ENCODE measurements at places on chromosomes 12 and 14.
A peak's percentile ranks its signal among the peaks of the same experiment; 100 is the strongest.

DNA sequence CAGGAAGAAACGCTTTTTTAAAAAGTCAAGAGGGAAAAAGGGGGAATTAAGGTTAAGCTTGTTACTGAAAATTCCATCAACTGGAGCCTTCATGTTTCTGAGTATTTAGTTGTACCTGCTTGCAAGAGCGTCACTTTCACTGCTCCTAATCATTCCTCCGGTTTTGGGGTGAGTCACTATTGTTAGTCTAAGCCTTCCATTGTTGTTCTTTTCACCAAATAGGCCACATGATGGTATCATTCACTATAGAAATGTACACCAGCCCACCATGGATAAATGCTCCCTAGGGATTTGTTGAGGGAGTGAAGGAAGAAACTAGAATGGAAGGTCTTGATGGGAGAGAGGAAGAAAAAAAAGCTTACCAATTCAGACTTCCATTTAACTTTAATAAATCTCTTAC lies 3.0 kb downstream of the IL22 start:
- H3K4me3 ChIP-seq: no peak overlapping the region
- no peaks in the 10 kb centered on the region for H3K36me3 ChIP-seq
- no peak overlapping the region for H3K27ac ChIP-seq
- no peaks in the 10 kb centered on the region for H3K27me3 ChIP-seq

DNA sequence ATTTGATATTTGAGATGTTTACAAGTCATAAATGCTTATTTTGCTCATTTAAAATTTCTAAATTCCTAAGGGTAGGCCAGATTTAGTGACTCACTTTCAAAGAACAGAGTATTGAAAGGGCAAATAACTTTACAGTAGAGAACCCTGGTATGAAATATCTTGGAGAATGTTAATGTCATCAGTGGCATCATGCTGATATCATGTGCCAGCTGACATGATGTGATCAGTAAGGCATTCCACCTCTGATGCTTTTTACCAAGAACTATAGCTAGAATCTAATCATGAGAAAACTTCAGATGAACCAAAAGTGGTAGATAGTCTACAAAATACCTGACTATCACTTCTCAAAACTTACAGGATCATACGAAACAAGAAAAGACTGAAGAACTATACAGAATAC lies 2.9 kb upstream of the FLRT2 start:
- H3K4me1 ChIP-seq: peaks cover 7% of the 10 kb centered on the region
- no peaks in the 10 kb centered on the region for H3K27me3 ChIP-seq
- H3K36me3 ChIP-seq: no peaks in the 10 kb centered on the region
- no peak for DNase-seq
- no peak overlapping the region for H3K4me3 ChIP-seq
- no peak overlapping the region for H3K27ac ChIP-seq

GRCh38 chr14:77707355-77707723 lies 484 bp downstream of the ALKBH1 start:
- no peaks in the 10 kb centered on the region for H3K27me3 ChIP-seq
- peaks cover 38% of the 10 kb centered on the region for H3K36me3 ChIP-seq
- no peak for DNase-seq
- peak overlapping the region; percentile 45 for H3K27ac ChIP-seq
- peaks cover 20% of the 10 kb centered on the region for H3K4me1 ChIP-seq
- H3K4me3 ChIP-seq: peak overlapping the region; percentile 66

- no peaks in the 10 kb centered on the region for H3K4me1 ChIP-seq
- no peak for DNase-seq
- H3K4me3 ChIP-seq: no peak overlapping the region
- no peaks in the 10 kb centered on the region for H3K27me3 ChIP-seq
These were observed 256.6 kb downstream of the NAV3 start for GRCh38 chr12:78087363-78087675.

DNA sequence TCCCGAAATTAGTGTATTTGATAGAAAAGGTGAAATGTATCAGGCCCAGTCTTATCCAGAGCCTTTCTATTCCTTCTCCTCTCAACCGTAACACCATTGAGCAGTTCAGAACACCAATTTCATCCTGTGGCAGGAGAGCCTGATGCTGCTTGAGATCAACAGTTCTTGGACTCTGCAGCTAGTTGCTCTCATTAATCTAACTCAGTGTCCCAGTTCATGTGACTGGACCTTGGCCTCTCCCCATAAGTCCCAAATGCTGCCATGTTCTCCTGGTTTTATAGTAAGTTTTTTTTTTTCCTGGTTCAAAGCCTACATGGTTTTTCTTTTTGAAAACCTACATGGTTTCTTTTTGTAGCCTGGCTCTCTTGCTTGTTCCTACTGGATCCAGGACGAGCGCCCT lies 293.9 kb downstream of the ITPR2 start:
- no peak overlapping the region for H3K4me3 ChIP-seq
- H3K36me3 ChIP-seq: no peaks in the 10 kb centered on the region
- H3K27ac ChIP-seq: no peak overlapping the region
- H3K27me3 ChIP-seq: no peaks in the 10 kb centered on the region

- H3K27me3 ChIP-seq: no peaks in the 10 kb centered on the region
- H3K4me3 ChIP-seq: no peak overlapping the region
- peaks cover 10% of the 10 kb centered on the region for H3K4me1 ChIP-seq
- no peaks in the 10 kb centered on the region for H3K36me3 ChIP-seq
- no peak overlapping the region for H3K27ac ChIP-seq
These were observed 144.3 kb downstream of the MED13L start for GRCh38 chr12:116133149-116133548.

- DNase-seq: no peak
- H3K27ac ChIP-seq: no peak overlapping the region
- H3K4me1 ChIP-seq: no peaks in the 10 kb centered on the region
- H3K27me3 ChIP-seq: no peaks in the 10 kb centered on the region
These were observed 9.9 kb downstream of the PMEL start for GRCh38 chr12:55955800-55956508.

DNA sequence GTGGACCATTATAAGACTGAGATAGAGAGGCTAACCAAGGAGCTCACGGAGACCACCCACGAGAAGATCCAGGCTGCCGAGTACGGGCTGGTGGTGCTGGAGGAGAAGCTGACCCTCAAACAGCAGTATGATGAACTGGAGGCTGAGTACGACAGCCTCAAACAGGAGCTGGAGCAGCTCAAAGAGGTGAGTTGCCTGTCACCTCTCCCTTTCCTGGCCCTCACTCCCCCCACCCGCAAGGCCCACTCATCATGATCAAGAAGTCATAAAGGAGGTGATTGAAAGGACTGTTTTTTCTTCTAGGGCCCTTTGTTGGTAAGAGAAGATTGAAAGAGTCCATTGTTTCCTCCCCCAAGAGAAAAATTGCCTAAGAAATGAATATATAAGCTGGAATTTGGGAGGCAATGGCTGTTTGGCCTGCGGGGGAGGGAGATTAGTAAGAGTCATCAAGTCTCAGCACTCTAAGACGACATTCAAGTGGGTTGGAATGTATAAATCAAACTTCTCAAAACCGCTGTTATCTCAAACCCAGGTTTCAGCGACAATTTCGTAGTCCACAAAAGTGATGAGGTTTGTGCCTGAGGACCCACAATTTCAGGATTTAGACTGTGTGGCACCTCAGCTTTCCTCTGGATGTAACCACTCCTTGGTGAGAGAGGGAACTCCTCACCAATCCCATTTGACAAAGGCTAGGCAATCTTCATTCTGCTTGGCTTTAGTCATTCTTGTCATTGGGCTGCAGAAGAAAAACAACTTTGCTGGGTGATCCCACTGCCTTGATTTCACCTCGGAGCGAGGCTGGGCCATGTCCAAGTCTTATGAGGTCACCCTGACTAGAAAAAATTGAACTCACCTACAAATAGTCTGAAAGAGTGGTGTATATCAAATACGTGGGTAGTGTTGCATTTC lies 966 bp downstream of the BICD1 start:
- no peaks in the 10 kb centered on the region for H3K36me3 ChIP-seq
- H3K27me3 ChIP-seq: no peaks in the 10 kb centered on the region
- no peaks in the 10 kb centered on the region for H3K4me1 ChIP-seq
- peak overlapping the region; percentile 95 for H3K27ac ChIP-seq

DNA sequence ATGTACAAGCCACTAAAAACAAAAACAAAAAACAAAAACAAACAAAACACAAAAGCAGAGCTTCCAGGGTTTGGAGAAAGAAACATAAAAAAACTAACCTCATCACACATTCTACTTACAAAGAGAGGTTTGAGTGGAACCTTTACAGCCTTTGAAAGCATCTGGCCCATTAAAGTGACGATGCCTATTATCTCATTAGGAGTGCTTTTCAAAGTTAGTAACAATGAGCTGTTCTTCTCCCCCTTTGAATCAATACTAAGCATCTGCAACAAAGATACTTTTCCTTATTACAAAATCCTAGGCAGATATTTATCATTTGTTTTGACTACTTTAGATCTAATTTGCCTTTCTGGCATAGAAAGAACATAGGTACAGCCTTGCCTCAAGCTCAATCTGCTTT lies 217.3 kb downstream of the PPM1H start:
- no peaks in the 10 kb centered on the region for H3K36me3 ChIP-seq
- DNase-seq: no peak
- no peaks in the 10 kb centered on the region for H3K27me3 ChIP-seq
- no peak overlapping the region for H3K4me3 ChIP-seq

GRCh38 chr14:88621100-88621499 lies 58.3 kb downstream of the ZC3H14 start:
- H3K4me1 ChIP-seq: no peaks in the 10 kb centered on the region
- no peaks in the 10 kb centered on the region for H3K36me3 ChIP-seq
- DNase-seq: no peak
- no peak overlapping the region for H3K27ac ChIP-seq

- H3K4me3 ChIP-seq: no peak overlapping the region
- no peaks in the 10 kb centered on the region for H3K4me1 ChIP-seq
- no peak for DNase-seq
- no peaks in the 10 kb centered on the region for H3K36me3 ChIP-seq
- H3K27me3 ChIP-seq: no peaks in the 10 kb centered on the region
- no peak overlapping the region for H3K27ac ChIP-seq
These were observed 148.8 kb upstream of the CRY1 start for GRCh38 chr12:107242189-107242588.

DNA sequence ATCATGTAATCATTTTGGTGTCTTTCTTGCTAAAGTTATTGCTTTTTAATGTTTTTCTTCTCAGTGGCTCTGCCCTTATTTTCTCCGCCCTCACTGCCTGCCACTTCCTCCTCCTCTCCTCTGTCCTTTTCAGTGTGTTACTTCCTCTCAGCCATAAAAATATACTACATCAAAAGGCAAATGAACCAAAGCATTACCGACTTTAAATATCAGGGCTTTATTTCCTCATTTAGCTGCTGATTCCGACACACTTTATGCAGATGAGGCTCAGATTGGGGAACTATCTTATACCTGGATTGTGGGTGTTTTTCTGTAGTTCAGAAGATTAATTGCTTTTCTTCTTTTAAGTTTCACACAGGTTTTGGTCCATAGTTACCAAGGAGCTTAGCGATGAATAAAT lies 118.1 kb downstream of the CMAS start:
- no peaks in the 10 kb centered on the region for H3K36me3 ChIP-seq
- no peaks in the 10 kb centered on the region for H3K27me3 ChIP-seq
- DNase-seq: no peak
- H3K27ac ChIP-seq: no peak overlapping the region
- H3K4me3 ChIP-seq: no peak overlapping the region

GRCh38 chr12:68111995-68112394 lies 47.5 kb downstream of the IFNG start:
- no peaks in the 10 kb centered on the region for H3K27me3 ChIP-seq
- H3K4me1 ChIP-seq: no peaks in the 10 kb centered on the region
- H3K36me3 ChIP-seq: no peaks in the 10 kb centered on the region
- no peak overlapping the region for H3K27ac ChIP-seq

DNA sequence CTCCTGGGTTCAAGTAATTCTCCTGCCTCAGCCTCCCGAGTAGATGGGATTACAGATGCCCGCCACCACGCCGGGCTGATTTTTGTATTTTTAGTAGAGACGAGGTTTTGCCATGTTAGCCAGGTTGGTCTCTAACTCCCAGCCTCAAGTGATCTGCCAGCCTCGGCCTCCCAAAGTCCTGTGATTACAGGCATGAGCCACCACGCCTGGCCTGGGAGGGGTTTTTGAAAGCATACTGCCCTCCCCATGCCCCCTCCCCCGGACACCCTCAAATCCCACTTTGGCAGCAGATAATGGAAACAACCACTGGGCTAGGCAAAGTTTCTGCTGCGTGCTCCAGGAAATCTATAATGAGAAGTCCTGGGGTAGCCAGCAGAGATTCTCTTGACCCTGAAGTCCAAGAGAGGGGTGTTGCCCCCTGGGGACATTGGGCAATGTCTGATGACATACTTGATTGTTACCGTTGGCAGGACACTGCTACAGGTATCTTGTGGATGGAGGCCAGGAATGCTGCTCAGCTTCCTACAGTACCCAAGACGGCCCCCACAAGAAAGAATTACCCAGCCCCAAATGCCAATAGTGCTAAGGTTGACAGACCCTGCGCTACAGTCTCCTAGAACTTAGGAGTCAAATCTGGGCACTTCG lies 18.7 kb upstream of the FBXO21 start:
- H3K27me3 ChIP-seq: no peaks in the 10 kb centered on the region
- H3K4me3 ChIP-seq: no peak overlapping the region
- no peak for DNase-seq
- H3K36me3 ChIP-seq: no peaks in the 10 kb centered on the region
- no peak overlapping the region for H3K27ac ChIP-seq

DNA sequence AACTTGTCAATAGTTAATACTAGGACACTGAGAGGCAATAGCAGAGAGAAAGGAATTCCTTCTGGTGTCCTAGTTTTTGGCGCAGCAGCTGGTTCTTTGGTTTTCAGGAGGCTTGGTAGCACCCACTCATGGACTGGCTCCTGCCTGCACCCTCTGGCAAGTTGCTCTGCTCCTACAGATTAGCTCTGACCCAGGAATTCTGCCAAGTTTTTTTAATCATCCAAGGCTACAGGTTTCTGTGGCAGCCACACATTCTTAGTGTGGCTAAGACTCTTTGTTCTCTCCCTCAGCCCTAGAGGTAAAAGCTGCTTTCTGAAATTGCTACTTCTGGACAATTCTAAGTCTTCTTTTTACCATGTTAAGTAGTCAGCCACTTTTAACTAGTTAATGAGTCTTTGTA lies 72.0 kb upstream of the FKBP4 start:
- DNase-seq: no peak
- H3K27me3 ChIP-seq: no peaks in the 10 kb centered on the region
- no peak overlapping the region for H3K4me3 ChIP-seq
- H3K36me3 ChIP-seq: no peaks in the 10 kb centered on the region
- peaks cover 8% of the 10 kb centered on the region for H3K4me1 ChIP-seq

GRCh38 chr14:63952933-63953437 lies 100.2 kb downstream of the SYNE2 start:
- H3K4me3 ChIP-seq: no peak overlapping the region
- no peak for DNase-seq
- H3K4me1 ChIP-seq: no peaks in the 10 kb centered on the region
- no peak overlapping the region for H3K27ac ChIP-seq

- H3K27ac ChIP-seq: no peak overlapping the region
- no peak overlapping the region for H3K4me3 ChIP-seq
- no peak for DNase-seq
- peaks cover 49% of the 10 kb centered on the region for H3K36me3 ChIP-seq
- no peaks in the 10 kb centered on the region for H3K4me1 ChIP-seq
- no peaks in the 10 kb centered on the region for H3K27me3 ChIP-seq
These were observed 126.8 kb upstream of the EVL start for GRCh38 chr14:99938376-99938775.

Data from ascending aorta (tissue), 2 donors.